HS-5 (cell line): ENCODE measurements at places on chromosomes 2 and 18.

GRCh38 chr2:99576775-99577174, 87.0 kb upstream of the REV1 start:
- DNase-seq = no peak

GRCh38 chr18:21191596-21192307, 50.3 kb upstream of the GREB1L start:
- peak; percentile 8 for DNase-seq

GRCh38 chr2:235928751-235929370, 239.3 kb downstream of the GBX2 start:
- DNase-seq = no peak

GRCh38 chr2:45120546-45120945, 111.3 kb upstream of the SIX2 start:
- DNase-seq = no peak

GRCh38 chr18:36635414-36636096, 193.2 kb downstream of the TPGS2 start:
- DNase-seq = no peak

- DNase-seq = no peak
Observed at GRCh38 chr18:31791817-31792579, 31.3 kb upstream of the SLC25A52 start.

- DNase-seq = no peak
Observed at GRCh38 chr2:8608411-8608954, 73.4 kb upstream of the ID2 start.

GRCh38 chr2:10217489-10218435, 84.9 kb upstream of the HPCAL1 start:
- DNase-seq = no peak

- DNase-seq = no peak
Observed at GRCh38 chr2:3149441-3150217, 228.0 kb downstream of the EIPR1 start.

GRCh38 chr18:68056936-68057335, 540.4 kb upstream of the DSEL start:
- DNase-seq = no peak

GRCh38 chr2:68438455-68439303, 28.4 kb downstream of the FBXO48 start:
- no peak for DNase-seq

DNA sequence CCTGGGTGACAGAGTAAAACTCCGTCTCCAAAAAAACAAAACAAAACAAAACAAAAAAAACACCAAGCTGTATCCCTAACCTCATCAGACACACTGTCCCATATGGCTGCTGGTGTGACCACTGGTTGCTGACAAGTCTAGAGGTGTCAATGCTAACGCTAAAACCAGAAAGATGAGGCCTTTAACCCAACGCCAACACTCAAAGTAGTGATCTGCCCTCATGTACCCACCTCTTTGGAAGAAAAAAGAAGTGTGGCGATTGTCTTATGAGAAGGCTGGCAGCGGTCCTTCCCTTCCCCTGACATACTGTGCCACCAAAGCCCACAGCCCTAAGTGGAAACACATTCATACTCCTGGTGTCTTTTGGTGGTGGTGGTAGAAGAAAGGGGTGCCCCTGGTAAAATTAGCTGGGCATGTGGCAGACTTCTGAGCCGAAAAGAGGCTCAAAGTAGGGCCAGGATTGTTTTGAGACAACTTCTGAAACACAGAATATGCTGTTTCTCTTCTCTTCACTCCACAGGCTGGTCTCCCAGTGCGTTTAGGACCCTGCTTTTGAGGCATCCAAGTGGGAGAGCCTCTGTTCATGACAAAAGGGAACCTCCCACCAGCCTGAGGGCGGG, 9.8 kb downstream of the SERTAD2 start:
- no peak for DNase-seq

DNA sequence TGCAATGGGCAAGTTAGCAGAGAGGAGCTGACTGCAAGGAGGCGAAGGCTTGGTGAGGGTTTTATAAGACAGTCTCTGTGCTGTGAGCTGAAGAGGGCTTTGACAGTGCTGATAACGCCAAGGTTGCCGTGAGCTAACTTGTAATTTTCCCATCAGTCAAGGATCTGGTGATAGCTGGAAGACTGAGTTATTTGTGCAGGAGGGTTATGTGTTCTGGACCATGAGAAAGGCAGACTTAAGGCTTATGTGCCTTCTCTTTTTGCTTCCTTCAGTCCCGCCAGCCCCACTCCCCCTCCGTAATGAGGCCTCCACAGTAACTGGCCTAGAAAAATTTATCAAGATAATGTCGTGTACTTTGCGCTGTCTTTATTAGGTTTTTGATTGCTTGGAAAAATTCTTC, 94.6 kb downstream of the RTP5 start:
- DNase-seq = no peak

DNA sequence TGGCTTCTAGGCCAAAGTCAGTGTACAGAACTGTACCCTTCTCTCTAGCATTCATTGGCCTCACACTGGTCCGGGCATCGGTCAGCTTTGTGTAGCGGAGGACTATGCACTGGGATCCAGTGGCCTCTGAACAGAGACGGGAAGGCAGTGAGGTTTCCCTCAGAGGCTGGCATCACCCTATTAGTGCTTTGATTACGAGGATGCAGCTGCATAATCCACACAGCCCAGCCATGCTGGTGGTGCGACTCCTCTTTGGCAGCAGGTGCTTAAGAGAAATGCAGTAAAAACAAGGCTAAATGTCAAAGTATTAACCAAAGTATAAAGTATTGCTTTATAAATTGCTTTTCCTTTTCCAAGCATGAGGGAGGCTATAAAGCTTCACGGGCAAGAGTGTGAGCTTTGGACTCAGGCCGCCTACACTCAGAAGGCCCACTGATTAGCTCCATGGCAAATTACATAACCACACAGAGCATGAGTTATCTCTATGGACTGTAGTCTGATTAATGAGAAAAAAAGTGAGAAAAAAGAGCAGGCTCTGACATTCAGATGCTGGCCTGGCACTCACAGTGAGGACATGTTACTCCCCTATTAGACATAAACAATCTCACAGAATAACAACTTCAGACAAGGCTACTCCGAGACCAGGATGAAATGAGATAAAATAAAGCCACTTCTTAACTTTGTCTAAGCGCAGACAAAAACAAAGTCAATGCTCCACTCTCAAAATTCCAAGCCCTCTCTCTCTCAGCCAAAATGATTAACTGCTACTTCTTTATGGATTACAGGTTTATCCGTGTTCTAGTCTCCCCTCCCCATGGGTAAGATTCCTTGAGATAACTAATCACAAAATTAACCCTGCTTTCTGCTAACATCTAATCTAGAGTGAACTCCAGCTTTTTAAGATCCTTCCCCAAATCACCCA, 6.4 kb upstream of the CRYGC start:
- no peak for DNase-seq

DNA sequence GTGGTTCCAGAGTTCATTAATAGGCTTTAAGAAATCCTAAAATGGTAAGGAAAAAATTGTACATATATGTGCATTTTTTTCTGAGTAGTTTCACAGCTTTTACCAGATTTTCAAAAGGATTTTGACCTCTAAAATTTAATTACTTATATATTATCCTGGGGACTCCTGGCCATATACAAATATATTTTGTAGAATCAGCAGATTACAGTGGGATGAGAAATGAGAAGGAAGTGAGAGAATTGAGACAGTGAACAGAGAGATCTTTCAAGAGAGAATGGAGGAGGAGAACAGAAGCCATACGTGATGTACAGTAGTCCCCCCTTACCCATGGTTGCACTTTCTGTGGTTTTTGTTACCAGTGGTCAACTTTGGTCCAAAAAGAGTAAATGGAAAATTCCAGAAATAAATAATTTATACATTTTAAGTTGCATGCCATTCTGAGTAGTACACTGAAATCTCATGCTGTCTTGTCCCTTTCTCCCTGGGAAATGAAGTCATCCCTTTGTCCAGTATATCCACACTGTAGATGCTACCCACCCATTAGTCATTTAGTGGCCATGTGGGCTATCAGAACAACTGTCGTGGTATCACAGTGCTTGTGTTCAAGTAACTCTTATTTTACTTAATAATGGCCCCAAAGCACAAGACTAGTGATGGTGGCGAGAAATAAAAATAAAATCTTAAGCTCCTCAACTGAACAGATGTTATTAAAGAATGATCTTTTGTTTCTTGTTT, 130.4 kb upstream of the MYO3B start:
- DNase-seq = no peak

GRCh38 chr2:141341444-141341843, 789.4 kb downstream of the LRP1B start:
- DNase-seq = peak; percentile 88

DNA sequence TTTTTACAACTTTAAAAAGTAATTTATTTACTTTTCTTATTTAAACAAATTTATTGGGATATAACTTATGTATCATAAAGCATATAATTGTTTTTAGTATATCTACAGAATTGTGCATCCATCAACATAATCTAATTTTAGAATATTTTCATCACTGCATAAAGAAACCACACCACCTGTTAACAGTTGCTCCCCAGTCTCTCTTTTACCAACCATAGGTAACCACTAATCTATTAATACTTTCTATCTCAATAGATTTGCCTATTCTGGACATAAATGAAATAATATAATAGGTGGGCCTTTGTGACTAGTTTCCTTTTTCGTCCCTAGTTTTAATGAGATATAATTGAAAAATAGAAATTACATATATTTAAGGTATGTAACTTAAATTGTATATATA, 90.6 kb downstream of the ADAM23 start:
- DNase-seq = no peak

- no peak for DNase-seq
Observed at GRCh38 chr18:78128004-78128403, 851.6 kb upstream of the SALL3 start.

- DNase-seq = no peak
Observed at GRCh38 chr18:13514558-13514957, 211.8 kb downstream of the FAM210A start.

GRCh38 chr18:60145776-60146175, 226.8 kb downstream of the MC4R start:
- DNase-seq = no peak

DNA sequence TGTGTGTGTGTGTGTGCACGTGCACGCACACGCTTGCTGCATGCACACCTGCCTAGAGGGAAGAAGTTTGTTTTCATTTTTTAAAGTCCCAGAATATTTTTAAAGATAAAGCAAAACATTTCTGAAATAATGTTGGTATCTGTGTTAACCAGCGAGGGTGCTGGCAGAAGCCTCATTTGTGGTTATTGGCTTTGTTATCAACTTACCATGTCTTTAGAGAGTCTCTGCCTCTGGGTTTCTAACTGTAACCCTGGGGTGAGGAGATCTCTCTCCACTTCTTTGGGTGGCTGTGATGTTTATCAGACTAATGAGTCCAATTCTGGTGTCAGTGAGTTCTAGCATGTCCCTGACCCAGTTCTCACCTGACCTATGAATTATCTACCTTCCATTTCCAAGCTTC, 927.6 kb upstream of the FANCL start:
- no peak for DNase-seq

- no peak for DNase-seq
Observed at GRCh38 chr2:218369330-218369729, 12.7 kb downstream of the CATIP start.

- no peak for DNase-seq
Observed at GRCh38 chr18:7370802-7371201, 139.9 kb downstream of the LRRC30 start.

- no peak for DNase-seq
Observed at GRCh38 chr2:120298173-120298835, 45.7 kb downstream of the RALB start.

GRCh38 chr18:79680100-79680879, 687 bp downstream of the CTDP1 start:
- no peak for DNase-seq

- no peak for DNase-seq
Observed at GRCh38 chr2:224556381-224556780, 28.8 kb downstream of the CUL3 start.

- no peak for DNase-seq
Observed at GRCh38 chr2:239662413-239663120, 261.7 kb upstream of the HDAC4 start.

GRCh38 chr2:7559791-7560190, 642.6 kb downstream of the RNF144A start:
- DNase-seq = no peak

GRCh38 chr2:109494351-109494750, 119.4 kb downstream of the SEPTIN10 start:
- no peak for DNase-seq

DNA sequence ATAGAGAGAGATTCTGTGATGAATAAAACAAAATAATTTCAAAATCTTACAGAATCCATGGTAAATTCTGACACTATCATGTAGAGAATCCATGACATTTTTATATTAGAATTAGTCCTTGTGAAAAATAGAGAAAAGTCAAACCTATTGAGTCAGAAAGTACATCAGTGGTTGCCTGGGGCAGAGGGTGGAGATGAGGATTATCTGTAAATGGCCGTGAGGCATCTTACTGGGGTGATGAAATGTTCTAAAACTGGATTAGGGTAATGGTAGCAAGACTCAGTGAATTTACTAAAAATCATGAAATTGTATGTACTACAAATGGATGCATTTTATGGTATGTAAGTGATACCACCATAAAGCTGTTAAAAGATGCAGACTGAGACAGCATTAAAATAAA, 323.1 kb downstream of the SLC8A1 start:
- DNase-seq = no peak

DNA sequence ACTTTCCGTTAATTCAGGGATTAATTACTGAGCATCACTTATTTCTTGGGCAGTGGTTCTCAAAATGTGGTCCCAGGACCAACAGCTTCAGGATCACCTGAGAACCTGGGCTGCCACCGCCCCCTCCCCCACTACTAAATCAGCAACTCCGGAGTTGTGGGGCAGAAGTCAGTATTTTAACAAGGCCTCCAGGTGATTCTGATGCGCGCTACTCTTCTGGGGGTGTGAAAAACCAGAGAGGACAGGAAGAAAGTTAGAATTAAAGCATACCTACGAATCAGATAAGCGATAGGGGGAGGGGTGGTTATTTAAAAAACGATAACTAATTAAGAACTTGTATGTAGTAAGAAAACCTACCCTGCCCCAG, 319 bp downstream of the ZSCAN30 start:
- no peak for DNase-seq

DNA sequence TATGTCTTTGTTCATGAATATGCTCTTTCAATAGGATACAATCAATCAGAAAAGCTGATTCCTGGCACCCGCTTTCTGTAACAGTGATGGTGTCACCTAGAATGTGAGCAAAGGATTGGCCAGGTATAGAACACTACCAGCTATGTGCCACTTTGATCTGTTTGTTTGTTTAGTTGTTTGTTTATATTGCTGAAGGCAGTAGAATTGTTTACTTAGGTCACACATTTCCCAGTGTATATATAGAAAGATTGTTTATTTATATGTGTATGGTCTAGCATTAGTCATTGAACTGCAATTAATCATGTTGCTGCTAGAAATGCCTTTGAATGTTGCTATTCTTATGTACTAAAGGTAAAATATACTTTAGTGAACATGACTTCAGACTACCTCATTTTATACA, 1678.6 kb upstream of the CELF4 start:
- DNase-seq = no peak
